Activated naive CD8-positive, alpha-beta T cell treated with anti-CD3 and anti-CD28 coated beads for 36 hours (primary cell): ENCODE measurements at places on chromosomes 16 and 17. TPM values are rescaled to one million over a fixed set of nuclear protein-coding genes. Genes with fewer than 3 reads are reported as not detected.

- DNase-seq: no peak
These were observed 488 bp downstream of the SENP3 start for GRCh38 chr17:7562208-7562605.

DNA sequence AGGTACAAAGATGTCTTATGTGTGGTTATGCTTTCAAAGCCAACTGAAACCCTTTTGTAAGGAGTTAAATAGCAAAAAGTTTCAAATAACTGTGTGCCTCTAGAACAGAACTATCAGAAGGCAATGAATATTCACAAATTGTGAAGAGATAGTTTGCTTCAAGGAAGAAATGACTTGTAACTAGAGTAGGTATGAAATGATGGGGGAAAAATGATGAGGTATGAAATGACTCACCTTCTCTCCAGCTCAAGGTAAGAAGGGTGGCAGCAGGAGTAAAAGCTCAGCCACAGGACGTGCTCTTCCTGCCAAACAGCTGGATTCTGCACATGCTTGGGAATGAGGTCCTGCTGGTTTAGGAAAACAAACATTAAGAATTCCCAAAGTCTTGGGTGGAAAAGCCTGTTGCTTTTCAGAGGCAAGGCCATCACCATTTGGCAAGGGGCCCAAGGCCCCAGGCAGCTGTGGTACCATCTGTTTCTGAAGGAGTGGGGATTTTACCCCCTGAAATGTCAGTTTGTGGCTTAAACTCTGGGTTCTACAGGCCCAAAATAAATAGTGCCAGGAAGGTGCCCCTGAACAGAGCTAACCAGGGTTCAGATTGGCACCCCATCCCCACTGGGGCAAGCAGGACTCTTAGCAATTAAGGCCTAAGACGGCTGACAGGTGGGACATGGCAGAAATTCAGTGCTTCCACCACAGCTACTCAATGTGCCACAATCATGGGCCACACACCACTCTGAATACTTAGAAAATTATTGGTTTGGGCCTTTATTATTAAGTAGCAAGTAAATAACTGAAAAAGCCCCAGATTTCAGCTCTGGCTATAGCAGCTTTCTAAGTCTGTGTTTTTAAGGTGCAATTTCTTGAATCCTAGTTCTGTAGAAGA is 13.3 kb downstream of the HERPUD1 start:
- peak; percentile 27 for DNase-seq

DNA sequence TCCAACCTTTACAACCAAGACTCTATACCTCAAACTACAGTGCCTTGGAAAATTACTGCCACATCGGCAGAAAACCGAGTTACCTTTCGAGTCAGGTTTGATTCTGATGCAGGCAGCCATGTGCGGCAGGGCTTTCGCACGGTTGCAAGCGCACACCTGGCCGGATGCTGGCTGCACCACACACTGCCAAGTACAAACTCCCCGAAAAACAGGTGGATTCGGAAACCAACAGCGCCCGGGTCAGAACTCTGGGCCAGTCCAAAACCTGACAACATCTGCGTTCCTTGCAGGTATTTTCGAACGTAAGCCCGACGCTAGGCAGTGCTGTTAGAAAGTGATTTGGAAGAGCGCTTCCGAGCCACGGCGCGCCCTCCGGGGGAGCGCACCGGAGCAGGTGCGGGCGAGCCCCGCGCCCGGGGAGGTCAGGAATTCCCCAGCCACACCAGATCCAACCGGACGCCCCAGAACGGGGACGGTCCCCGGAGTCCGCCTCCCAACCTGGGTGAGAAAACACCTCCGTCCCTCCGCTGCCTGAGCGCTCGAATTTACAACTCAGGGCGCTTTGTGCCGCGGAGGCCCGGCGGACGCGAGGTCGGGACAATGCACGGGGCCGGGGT is 1.2 kb downstream of the USP7 start:
- peak; percentile 58 for DNase-seq

DNA sequence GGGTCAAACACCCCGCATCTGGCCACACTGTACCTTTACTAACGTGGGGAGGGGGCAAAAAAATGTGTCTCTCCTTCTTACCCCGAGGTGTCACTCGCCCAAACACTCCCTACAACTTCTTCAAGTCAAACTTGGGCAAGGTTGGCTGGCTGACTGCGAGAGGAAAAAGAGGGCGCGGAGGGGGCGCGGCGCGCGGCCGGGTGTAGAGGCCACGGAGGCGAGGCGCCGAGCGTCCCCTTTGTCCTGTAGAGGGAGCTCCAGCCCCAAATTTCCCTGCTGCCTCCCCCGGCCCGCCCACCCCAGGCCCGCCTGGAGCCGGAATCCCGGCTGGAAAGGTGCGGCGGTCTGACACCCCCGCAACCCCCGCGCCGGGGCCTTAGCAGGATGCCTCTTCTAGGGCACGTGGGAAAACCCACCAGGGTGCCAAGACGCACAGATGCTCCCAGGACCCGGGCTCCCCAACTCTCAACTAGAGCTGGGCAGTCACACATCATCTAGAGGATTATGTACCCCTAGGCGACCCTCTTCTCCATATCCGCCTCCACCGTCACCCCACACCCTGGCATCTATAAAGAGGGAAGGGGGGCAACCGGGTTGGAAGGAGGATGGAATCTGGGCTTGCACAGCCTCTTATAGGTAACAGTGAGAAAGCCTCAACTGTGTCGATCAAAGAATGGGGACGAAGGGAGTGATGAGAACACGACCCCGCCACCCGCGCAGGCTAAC is 4.2 kb downstream of the IRX3 start:
- no peak for DNase-seq

DNA sequence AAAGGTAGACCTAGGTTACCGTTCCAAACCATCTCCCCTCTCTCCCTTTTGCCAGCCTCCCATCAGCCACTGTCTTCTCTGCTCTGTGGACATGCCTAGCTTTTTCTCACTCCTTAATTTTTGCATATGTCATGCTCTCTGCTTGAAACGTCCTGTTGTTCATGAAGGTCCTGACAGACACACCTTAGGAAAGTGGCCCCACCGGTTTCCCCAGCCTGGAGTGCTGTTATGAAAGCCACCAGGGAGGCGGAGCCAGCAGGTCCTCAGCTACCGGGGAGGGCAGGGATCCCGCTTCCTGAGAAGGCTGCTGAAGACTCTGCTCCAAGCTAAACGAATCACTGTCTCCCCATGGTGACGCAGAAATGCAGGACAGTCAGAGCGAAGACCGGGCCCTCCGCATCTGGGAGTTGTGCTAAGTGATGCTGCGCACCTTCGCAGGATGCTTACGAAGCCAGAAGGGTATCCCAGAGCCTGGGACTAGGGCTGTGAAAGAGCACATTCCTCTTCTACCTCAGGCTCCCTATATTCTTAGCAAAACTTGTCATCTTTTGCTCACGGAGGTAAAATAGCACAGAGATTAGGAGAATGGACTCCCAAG is 2.3 kb upstream of the SLC16A11 start:
- peak; percentile 27 for DNase-seq

GRCh38 chr17:56699186-56699894 is 105.8 kb downstream of the NOG start:
- DNase-seq: no peak

GRCh38 chr16:15798671-15799070 is 58.2 kb downstream of the MYH11 start:
- no peak for DNase-seq

- no peak for DNase-seq
These were observed 1.1 kb upstream of the ZNF263 start for GRCh38 chr16:3282103-3282729.

GRCh38 chr16:51542981-51543815 is 392.1 kb upstream of the SALL1 start:
- DNase-seq: no peak

GRCh38 chr17:81553018-81553615 is 964 bp upstream of the FAAP100 start:
- peak; percentile 76 for DNase-seq

- DNase-seq: no peak
These were observed 196.1 kb upstream of the HS3ST3A1 start for GRCh38 chr17:13797863-13798262.

DNA sequence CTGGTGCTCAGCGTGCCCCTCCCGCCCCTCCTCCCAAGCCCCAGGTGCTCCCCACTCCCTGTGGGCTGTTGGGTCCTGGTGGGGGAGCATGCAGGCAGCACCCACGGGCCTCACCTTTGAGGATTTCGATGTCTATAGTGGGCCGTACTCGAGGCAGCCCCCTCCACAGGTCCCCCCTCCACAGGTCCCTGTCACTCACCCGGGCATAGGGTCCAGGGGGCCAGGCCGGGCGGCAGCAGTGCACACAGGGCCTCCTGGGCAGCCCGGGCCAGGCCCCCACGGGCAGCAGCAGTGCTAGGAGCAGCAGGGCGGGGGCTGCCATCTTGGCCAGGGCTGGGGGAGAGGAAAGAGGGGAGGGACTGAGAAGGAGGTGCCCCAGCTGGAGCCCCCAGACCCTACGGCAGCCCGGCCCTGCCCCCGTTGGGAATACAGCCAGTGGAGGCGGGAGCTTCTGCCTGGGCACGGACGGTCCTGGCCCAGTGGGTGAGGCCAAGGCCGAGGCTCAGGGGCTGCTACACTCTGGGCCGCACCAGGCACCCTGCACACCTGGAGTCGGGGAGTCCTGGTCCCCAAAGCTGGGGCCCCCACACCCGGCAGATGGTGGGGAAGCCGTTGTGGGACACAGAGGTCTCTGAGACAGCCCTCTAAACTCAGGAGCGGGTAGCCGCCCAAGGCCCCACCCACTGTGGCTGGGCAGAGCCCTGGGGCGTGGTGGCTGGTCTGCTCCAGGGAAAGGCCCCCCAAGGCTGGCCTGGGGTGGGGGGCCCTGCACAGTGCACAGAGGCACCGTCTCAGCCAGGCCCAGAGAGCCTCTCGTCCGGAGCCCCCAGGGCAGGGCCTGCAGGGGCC is 1.2 kb downstream of the C1QTNF8 start:
- no peak for DNase-seq

GRCh38 chr17:3039736-3040135 is 23.7 kb downstream of the OR1D5 start:
- no peak for DNase-seq

GRCh38 chr17:67260170-67260987 is 15.4 kb upstream of the HELZ start:
- DNase-seq: no peak

DNA sequence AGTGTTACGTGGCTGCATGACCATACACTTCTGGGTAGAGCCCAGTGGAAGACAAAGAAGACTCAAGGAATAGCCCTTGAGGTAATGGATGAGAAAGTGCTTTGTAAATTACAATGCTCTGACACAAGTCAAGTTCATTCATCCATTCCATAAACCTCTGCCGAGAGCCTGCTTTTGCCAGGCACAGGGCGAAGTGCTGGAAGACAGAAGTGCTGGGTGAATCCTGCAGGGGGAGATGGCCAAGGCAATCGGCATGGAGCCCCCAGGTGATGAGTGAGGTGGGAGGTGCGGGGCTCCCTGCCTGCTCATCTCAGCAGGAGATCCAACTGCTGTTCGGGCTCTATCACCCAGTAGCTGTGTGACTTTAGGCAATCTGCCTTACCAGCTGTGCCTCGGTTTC is 2.8 kb upstream of the SOCS3 start:
- DNase-seq: no peak

GRCh38 chr17:44348234-44348987 is 3.3 kb downstream of the GRN start:
- DNase-seq: no peak

DNA sequence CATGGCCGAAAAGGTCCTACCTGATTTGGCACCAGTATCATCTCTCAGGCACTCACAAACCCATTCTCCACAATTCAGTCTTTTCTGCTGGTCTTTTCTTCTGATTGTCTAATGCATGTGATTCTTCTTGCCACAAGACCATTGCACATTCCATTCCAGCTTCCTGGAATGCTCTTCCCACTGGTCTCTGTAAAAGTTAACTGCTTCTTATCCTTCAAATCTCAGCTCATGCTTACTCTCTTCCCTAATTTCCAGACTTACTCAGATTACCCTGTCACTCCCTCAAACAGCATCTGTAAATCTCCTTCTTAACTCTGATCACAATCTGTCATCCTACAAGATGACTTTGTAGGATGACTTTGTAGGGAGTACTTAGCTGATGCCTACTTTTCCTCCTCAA is 320.2 kb downstream of the MAP2K6 start:
- no peak for DNase-seq

DNA sequence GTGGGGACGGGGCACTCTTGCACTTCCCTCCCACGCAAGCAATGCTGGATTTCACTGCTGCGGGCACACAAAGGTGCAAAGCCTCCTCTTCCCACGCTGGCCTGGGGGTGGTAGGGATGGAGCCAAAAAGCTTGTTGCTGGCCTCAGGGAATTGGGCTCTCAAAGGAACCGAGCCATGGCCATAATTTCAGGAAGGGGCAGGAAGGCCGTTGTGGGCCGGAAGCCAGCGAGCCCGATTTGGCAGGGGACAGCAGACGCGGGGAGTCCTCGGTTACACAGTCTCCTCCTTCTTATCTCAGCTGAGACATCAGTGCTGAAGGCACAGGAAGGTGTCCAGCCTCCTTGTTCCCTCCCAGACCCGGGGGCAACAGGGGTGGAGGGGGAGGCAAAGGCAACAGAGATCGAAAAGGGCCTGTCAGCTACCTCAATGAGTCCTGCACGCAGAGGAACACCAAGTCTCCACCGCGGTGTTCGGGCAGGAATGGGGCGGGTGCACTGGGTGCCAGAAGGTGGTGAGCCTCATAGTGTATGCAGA is 59.5 kb downstream of the SLFN11 start:
- DNase-seq: peak; percentile 8

GRCh38 chr17:12247761-12248160 is 227.1 kb downstream of the MAP2K4 start:
- no peak for DNase-seq

DNA sequence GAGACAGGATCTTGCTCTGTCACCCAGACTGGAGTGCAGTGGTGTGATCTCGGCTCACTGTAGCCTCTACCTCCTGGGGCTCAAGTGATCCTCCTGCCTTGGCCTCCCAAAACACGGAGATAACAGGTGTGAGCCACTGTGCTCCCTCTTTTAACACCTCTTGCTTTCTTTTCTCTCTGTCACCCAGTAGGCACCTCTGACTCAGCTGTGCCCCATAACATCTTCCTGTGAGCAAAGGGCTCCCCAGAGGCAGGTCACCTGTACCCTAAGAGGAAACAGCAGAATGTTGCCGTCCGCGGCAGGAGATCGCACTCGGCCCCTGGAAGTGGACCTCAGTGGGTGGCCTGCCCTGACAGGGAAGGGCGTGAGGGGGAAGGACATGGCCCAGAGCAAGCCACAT is 918 bp upstream of the NLRC3 start:
- DNase-seq: peak; percentile 44

DNA sequence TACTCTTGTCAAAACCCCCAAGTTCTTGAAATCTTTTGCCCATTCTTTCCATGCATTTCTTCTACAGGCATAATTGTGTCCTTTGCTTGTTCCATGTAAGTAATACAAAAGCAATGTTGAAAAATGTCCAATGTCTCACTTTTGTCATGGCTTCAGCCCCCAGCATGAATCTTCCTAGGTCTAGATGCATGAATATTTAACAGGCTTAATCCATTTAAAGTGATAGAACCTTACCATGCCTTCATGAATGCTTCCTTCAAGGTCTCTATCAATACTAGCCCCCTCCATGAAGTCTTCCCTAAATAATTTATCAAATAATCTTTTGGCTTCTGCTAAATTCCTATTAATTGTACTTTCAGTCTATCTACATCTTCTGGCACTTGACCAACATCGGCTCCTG is 46.1 kb upstream of the ANKFY1 start:
- no peak for DNase-seq

Gene KCTD19
- 2.2 TPM for total RNA-seq

Gene MYH11
- total RNA-seq: not detected

Gene TK1
- 144 TPM for total RNA-seq

Gene FOXL1
- total RNA-seq: not detected

Gene CACNA1G
- total RNA-seq: not detected

Gene MYO19
- total RNA-seq: 134 TPM

Gene CDC6
- total RNA-seq: 149 TPM

Gene MEIOC
- 0.19 TPM for total RNA-seq

Gene TEDC2
- total RNA-seq: 24.0 TPM

Gene CTRL
- total RNA-seq: 6.2 TPM
